IPS DF 19.7 (cell line): ENCODE measurements at places on chromosomes 2 and 18.

DNA sequence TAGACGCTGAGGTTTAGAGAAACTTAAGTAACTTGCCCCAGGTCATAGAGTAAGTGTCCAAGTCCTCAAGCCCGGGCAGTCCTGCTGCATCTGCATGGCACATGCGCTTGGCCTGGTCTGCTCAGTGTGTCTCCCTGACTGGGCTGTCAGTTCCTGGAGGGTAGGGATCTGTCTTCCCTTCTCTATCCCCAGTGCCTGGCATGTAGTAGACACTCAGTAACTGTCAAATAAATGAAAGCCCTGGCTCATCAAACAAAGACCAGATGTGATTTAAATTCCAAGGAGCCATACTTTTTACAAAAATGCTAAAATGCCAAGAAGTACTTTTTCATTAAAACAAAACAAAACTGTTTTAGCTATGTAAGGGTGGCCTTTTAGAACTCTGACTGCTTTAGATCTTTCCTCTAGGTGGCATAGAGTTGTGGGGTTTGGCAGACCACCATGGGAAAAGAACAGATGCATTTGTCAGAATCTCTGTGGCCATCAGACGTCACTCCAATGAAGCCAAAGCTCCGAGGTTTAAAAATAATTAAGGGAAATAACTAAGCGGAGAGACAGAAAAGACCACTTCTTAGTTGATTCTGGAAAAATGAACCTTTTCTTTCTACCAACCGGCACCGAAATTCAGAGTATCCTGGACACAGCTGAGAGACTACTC, 34.0 kb downstream of the EPAS1 start:
- no peak for DNase-seq

DNA sequence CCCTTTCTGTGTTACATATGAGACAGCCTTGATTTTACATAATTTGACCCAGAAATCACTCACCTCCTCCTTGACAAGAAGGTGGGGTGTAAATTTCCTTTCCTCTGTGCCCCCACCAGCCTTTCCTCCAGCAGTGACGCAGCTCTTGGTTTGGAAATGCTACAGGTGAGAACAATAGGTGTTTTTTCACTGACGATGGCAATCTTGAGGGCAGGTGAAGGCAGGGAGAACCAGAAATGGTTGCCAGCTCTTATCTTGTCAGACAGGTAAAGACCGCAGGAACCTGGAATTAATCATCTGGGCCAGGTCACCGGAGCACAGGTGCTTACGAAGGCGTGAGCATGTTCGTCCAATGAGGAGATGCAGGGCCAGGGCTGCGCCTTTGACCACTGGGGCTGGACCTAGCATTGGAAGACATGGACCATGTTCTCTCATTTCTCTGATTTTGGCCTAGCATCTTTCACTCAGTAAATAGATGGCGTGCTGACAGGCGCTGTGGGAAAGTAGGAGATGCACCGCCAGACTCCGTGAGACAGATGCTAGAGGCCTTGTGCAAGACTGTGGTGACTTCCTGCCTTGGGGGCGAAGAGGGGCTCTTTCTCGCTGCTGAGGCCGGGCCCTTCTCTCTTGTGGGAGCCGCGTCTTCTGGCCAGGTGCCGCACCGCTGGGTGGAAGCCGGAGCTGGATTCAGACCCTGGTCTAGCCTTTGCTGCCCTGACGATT, 4.0 kb downstream of the CIDEA start:
- no peak for DNase-seq

DNA sequence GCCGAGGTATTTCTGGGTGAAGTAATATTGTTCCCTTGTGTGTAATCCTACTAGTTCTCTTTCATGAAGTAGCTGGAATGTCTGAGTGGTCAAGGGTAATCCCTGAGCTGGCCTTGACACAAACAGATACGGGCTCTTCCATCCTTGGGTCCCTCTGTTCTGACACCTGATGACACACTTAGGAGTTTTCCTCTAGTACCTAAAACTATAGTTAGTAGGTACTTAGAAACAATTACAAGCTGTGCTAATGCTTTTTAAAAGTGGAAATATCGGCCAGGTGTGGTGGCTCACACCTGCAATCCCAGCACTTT, 59.2 kb upstream of the IL1R1 start:
- DNase-seq, result no peak

DNA sequence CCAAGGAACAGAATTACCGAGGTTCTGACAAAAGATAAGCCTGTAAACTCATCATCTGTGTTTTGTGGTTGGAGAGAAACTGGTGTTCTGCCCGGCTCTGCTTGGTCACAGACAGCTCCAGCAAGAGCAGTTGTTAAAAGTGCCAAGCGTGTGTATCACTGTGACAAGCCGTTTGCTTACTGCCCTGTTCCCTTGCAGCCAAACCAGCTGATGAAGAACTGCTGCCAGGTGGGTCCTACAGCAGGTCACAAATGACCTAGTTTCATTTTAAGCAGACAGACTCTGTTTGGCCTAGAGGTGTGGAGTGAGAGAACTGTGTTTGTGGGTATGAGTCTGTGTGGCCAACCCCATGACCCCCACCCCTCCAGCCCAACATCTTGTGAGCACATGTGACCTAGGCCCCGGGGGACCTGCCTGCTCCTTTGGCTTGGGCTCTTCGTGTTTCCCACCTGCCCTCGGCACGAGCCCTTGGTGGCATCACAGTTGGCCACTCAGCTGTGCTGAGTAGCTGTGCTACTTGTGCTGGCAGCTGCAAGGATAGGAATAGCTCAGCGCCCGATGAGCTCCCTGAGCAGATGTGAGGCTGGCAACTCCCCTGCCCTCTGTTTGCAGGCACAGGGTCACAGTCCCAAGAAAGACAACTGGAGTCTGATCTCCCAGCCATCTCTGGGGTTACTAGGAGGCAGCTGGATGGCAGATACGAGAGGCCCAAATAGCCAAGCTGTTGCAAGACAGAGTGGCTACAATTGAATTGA, 9.7 kb downstream of the OXER1 start:
- no peak for DNase-seq
